ENCODE measurements at places on chromosomes 12 and 14.

- DNase-seq: no peak
Observed at GRCh38 chr14:24483604-24484252, 24.3 kb downstream of the CMA1 start.

DNA sequence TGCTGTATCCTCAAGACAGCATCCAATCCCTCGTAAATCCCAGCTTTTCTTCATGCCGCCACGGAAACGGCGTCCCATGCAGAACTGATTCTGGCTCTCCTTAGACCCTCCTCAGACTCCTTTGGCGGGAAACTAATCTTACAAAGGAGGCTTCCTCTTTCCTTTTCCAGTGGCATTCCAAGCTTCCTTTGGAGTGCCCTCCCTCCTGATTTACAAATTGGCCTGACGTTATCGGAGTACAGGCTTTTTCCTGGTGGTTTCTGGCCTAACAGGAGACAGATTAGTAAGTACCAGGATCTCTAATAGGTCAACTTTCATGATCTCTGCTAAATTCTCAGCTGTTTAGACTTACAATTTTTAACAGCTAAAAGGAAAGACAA is 1.3 kb upstream of the ZDHHC17 start:
- peak; percentile 8 for DNase-seq

- DNase-seq: no peak
Observed at GRCh38 chr12:113267621-113268020, 46.4 kb downstream of the TPCN1 start.

- DNase-seq: no peak
Observed at GRCh38 chr14:67719866-67720265, 18.2 kb downstream of the RDH12 start.

DNA sequence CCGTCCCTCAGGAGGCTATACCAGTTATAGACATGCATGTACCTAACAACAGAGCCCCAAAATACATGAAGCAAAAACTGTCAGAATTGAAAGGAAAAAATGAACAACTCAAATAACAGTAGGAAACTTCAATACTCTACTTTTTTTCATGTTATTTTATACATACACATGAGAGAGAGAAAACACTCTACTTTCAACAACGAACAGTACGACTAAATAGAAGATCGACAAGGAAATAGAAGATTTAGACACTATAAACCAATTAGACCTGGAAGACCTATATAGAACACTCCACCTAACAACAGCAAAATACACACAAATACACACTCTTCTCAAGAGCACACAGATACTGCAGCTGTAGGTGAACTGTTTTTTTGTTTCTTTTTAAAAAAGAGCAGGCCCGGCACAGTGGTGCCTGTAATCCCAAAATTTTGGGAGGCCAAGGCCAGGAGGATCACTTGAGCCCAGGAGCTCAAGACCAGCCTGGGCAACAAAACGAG is 34.7 kb upstream of the PNMA1 start:
- DNase-seq: no peak

GRCh38 chr14:97187916-97188315 is 390.7 kb downstream of the VRK1 start:
- no peak for DNase-seq

DNA sequence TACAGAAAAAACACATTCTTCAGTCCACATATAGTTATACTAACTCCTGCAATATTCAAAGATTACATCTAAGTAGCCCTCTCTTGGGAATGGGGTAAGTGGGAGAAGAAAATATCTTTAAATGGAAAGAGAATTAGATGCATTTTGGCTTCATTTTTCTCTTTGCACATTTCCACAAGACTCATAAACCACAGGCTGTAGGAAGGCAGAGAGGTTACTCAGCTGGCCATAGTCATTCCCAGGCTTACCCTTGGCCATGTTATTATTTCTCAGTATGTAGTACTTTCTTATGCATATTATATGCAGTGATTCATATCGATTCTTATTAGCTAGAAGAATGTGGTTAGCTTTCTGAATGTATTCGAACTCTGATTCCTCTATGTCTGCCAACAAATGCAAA is 92.2 kb downstream of the PTPRR start:
- DNase-seq: no peak

DNA sequence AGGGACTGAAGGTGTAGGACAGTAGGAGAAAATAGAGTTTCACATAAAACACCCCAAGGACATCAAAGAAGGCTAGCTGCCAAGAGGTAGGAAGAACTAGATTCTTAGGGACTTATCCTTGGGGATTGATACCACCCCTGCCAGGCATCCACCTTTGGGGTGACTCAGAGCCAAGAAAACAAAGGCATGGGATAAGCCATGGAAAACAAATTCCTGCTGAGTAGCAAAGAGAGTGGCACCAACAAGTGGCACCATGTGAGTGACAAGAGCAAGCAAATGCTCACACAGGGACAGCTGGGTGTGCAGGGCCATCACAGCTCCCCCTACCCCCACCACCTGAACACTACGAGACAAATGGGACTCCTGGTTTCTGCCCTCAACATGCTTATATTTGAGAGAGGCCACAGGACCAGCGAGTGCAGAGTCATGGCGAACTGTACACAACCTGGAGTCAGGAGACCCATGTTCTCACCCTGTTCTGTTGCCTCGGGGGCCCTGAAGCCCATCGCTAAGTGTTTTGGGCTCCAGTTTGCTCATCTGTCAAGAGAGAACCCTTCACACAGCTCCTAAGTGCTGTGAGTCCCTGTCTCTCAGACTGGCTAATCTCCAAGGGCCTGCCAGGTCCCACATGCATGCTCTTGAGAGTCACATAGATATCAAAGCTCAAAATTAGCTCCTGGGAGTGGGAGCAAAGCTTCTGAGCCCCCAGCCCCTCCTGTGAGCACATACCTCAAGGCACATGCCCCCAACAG is 91.9 kb downstream of the DPF3 start:
- DNase-seq: peak; percentile 67

- DNase-seq: no peak
Observed at GRCh38 chr14:63892265-63892664, 39.5 kb downstream of the SYNE2 start.

DNA sequence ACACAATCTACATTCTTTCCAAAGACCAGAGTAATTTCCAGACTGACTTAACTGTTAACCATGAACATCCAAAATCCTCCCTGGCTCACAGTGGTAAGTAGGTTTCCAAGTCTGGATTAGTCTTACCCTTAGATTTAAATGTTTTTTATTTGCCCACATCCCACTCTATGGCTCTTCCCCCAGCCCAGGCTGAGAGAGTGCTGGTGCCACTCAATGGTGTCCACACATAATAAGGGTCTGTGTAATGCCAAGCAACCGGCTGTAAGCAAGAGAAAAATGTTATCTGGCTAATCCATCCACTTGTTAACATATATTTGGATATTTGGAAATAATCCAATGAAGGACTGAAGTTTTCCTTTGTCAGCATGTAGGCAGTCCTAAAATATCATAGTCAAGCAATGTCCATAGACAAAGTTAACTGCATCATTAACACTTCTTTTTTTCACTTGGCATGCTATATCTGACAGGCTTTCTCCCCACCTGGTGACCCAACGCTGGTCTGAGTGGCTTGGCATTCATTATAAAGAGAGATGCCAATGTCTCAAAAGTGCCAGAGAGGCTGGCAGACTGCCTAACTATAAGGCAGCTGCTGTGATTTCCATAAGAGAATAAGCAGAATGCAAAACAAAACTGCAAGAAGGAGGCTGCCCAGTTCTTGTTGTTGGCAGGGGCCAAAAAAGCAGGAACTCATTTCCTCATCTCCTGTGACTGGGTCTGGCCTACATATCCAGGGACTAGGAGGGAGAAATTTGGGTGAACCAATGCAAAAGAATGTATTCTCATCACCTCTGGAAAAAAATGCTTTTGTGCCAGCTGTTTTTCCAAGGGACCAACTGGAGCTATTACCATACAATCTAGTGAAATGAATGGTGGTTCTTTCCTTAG is 13.9 kb upstream of the HOXC13 start:
- no peak for DNase-seq

DNA sequence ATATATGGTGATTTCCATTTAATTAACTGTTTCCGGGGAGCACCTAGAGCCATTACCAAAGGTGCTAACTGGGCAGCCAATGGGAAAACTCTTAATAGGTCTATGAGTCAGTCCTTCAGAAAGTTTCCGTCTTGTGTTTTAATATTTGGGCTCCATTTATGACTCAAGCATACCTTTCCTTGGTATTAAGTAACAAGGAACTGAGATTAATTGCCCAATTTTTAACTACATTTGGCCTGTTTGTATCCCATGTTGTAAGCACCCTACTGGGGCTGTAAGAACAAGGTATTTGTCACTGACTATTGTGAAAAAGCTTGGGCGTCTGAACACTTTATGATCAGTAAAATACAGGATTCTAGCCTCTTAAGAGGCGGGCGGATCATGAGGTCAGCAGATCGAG is 62.8 kb upstream of the FOXN3 start:
- peak; percentile 54 for DNase-seq

DNA sequence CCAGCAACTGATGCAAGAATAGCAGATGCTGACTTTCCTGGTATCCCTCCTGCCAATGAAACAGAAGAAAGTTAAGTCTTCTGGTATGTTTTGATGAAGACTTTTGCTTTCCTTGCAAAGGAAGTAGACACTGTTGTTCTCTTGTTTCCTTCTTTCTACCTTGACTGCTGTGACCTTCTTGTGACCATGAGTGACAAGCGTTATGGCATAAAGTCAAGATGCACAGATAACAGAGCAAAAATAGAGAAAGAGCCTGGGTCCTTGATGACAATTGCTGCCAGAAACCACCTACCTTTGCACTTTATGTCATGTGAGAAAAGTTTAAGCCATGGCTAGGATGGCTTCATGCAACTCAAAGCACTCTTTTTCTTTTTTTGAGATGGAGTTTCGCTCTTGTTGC is 49.2 kb upstream of the LTA4H start:
- DNase-seq: no peak

- DNase-seq: peak; percentile 81
Observed at GRCh38 chr14:25887251-25887878, 710.5 kb downstream of the NOVA1 start.

DNA sequence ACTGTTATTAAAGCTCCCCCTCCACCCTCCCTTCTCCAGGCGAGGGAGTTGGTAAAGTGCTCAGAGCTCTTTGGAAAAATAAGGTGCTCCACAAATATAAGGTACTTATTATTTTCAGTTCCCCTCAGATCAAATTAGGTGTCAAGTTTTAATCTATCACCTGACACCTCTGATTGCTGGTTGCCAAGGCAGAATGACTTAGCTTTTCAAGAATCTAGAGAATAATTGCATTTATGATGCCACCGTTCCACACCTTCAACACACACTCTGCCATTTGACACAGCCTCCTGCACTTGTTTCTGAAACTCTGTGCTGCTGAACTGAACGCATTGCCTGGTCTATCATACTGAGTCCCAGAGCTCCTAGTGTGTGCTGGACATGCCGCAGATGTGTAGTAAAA is 128.6 kb downstream of the CRACR2A start:
- no peak for DNase-seq

DNA sequence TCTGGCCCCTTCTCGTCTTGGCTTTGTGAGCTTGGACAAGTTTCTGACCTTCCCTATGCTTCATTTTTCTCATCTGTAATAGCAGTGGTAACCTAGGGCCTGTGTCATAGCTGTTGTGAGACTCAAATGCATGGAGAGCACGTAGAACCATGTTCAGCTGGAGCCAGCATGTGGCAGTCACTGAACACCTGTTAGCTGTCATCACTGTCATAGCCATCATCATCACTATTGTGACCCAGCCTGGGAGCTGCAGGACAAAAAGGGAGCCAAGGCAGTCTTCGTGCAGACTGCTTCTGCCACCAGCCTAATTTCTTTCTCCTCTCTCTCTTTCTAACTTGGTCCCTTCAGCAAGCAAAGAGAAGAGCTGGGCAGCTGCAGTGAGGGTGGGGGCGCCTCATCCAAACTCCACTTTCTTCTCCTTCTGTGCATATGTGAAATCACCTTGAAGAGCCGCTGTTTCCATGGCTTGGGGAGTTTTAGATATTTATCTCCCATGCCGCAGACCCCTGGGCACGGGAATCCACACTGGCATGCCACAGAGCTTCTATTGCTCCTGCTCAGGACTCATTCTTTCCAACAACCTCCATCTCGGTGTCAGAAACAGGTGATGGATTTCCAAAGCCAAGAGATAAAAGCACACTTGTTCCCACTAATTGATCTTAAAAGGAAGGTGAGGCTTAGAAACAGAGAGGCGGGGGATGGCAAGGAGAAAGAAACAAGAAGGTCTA is 87.0 kb downstream of the SRRM4 start:
- DNase-seq: no peak

GRCh38 chr12:109619002-109619604 is 45.5 kb downstream of the MVK start:
- no peak for DNase-seq

- no peak for DNase-seq
Observed at GRCh38 chr14:72606879-72607278, 287.0 kb downstream of the DPF3 start.

DNA sequence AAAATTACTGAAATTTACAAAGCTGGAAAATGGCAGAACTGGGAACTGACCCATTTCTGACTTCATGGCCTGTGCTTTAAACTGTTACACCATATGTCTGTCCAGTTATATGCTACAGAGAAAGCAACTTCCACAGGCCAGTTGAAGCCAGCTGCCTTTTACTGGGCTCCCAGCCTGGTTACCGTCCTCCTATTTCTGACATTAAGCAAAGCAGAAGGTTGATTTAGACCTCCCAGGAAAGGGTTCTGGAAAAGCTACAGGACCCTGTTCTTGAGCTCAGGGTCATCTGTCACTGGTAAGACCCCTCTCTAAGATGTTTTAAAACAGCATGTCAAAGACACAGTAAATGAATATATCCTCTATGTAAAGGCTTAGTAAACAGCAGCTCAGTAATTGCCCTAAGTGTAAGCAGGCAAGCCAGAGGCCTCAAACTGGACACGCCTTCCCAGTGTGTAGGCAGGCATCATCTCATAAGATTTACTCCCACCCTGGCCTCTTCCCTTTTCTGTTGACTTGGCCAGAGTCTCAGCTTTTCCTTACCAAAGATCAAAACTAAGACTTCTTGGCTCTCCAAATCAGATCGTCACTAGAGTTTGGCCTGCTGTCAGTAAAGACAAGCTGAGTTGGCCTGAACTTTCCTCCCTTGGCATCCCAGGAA is 55.4 kb upstream of the RNU6-8 start:
- no peak for DNase-seq

DNA sequence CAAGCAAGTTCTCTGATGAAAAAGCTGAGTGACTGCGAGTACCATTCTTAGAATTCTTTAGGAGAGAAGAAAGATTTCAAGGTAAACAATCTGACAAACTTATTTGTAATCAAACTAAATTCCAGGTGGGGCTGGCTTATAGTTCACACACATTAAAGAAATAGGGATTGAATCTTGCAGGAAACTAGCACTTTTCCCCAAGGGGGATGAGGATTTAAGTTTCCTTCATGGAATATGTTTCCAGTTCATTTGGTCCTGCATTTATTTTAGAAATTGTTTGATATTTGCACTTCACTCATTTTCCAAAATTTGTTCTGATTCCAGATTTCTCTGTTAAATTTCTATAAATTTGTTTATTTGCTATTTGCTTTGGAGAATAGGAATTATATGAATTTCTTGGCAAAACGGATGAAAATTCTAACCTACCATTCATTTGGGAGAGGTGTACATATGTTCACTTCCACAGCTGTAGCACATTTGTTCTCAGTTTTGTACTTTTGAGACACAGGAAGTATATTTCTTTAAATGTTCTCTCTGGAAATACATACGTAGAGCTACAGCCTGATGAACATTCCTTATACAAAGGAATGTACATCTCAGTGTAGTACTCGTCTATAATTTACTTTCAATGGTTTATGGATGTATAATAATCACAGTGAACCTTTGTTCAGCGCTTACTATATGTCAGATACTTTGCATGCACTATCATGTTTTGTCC is 145.5 kb downstream of the AKAP6 start:
- DNase-seq: no peak

GRCh38 chr12:113005762-113006161 is 27.4 kb downstream of the OAS2 start:
- DNase-seq: no peak

GRCh38 chr14:103257211-103257962 is 76.7 kb upstream of the EIF5 start:
- DNase-seq: peak; percentile 94

Measured in kidney tubule cell (primary cell).